Mesenteric fat pad (tissue), 1 donor: ENCODE measurements at places on chromosomes 7 and 10. TPM values are rescaled to one million over a fixed set of nuclear protein-coding genes. Genes with fewer than 3 reads are reported as not detected.

- DNase-seq = no peak
Measured at GRCh38 chr10:111998728-111999127, 184.8 kb downstream of the GPAM start.

DNA sequence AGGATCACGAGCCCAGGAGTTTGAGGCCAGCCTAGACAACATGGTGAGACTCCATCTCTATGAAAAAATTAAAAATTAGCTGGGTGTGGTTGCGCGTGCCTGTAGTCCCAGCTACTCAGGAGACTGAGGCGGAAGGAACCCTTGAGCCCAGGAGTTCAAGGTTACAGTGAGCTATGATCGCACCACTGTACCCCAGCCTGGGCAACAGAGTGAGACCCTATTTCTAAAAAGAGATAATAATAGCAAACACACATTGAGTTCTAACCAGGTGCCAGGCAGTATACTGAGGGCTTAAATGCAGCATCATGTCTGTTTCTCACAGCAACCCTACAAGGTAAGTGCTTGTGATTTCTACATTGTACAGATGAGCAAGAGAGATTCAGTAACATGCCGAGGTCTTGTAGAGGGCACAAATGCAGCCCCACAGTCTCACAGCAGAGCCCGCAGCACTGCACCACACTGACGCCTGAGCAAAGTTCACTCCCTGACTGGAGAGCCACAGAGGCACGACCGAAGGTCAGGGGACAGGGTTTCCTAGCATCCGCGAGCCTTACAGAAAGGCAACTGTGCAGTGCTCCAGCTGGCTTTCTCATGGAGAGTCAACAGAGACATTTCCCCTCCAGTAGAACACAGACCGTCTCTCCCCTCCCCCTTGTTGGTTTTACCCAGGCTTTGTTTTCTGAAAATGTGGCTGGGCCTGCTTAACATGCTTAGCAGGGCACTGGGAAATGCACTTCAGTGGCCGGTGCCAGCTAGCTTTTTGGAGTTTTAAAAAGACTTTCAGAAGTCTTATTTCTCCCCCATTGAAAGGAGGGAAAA lies 36.5 kb downstream of the PDSS1 start:
- no peak for DNase-seq

GRCh38 chr7:120280743-120281142 lies 7.8 kb downstream of the KCND2 start:
- DNase-seq = no peak

GRCh38 chr7:128363261-128363721 lies 1.8 kb upstream of the PRRT4 start:
- no peak for DNase-seq

DNA sequence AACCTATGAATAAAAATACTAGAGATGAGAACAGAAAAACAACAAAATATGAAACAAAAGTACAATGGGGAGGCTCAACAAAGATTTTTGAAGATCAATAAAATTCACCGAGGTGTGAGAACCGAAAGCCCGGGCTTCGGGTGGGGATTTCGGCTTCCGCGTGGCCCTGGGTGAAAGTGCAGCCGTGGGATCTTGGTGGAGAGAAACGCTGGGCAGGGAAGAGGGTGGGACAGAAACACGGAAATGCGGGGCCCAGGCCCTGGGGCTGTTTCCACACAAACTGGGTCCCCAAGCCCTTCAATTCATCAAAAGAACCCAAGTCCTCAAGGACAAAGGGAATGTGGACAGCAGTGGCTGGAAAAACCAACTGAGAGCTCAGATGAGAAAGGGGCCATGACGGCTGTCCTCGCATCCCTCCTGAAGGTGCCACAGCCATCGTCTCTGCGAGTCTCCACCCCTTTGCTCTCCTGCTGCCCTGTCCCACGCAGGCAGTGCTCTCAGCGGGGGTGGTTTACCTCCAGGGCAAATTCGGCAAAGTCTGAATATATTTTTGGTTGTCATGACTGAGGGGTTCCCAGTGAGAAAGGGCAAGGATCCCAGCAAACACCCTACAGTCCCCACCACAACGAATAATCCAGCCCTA lies 19.7 kb downstream of the FOXL3 start:
- no peak for DNase-seq

DNA sequence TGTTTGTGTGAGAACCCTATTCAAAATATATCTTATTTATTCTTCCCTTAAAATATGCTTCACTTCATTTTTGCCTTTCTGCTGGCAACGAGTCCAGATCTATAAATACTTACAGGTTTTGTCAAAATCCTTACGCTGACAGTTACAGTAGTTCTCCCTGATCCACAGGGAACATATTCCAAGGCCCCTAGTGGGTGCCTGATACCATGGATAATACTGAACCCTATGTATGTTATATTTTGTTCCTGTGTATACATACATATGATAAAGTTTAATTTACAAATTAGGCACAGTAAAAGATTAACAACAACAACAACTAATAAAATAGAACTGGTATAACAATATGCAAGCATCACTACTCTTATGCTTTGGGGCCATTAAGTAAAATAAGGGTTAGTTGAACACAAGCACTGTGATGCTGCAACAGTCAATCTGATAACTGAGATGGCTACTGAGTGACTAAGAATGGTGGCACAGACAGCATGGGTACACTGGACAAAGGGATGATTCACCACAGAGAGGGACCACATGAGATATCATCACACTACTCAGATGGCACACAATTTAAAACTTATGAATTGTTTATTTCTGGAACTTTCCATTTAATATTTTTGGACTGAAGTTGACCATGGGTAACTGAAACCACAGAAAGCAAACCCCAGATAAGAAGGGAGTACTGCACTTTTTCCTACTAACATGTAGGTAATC lies 29.4 kb upstream of the PCGF5 start:
- no peak for DNase-seq

The P4HA1 gene
- total RNA-seq = 28.3 TPM

The OR6V1 gene
- not detected for total RNA-seq
